ENCODE measurements at places on chromosomes 3 and 15.

GRCh38 chr3:58728723-58729122 is 62.1 kb upstream of the FAM3D start:
- DNase-seq, result no peak

GRCh38 chr3:156787926-156788663 is 38.1 kb upstream of the LEKR1 start:
- DNase-seq, result no peak

- DNase-seq, result no peak
Observed at GRCh38 chr15:75530169-75530568, 48.9 kb downstream of the PTPN9 start.

DNA sequence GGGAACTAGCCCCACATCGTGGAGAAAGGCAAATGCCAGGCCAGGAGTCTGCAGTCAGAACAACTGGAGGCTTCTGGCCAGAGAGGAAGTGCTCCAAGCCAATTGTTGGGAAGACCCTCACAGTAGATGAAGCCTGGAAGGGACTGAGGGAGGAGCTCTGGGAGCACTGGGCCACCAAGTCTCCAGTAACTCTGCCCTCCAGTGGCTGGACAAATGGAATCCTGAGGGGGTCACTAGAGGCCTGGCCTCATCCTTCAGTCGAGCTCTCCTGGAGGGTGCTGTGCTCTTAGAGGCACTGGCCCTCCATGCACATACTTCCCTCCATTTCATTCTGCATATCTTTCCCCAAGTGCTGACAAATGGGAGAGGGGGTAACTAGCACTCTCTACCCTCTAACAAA is 103.0 kb downstream of the MYLK start:
- DNase-seq, result no peak

DNA sequence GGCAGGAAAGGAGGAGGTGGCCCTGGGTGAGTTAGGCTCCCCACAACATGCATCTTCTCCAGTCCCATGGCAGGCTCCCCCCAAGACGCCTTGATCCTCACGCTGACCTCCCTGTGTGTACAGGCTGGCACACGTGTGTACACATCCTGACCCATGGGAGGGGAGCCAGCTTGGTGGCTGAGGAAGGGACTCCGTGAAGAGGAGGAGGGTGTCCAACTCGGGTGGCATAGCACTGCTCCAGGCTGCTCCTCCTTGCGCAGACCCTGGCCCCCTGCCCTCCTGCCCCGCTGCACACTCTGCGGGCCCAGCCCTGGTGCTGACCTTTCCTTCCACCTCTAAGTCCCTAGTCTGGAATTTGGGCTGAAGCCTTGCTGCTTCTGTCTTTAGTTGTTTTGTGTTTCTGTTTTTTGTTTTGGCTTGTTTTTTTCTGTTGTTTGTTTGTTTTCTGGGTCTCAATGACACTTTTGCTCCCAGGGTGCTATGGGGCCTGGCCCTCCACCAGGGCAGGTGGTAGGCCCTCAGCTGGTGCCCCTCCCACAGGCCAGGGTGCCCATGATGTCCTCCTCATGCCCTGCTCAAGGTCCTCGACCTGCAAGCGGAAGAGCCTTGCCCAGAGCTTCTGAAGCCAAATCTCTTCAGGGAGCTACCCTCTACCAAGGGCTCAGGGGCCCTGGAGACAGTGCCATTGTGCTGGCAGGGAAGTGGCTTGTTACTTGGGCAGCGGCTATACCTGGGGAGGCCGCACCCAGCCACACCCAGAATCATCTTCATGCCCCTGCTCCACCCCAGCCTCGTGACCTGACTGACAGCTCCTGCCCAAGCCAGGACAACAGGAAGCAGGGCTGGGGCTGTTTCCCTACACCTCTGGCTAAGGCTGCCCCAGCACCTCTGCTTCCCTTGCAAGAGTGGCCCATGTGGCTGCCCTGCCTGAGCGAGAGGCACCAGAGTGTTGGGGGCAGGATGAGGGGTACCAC is 5.1 kb downstream of the EPHB3 start:
- DNase-seq, result no peak

GRCh38 chr3:148727231-148727630 is 29.5 kb downstream of the AGTR1 start:
- no peak for DNase-seq

GRCh38 chr3:66463730-66464511 is 36.9 kb downstream of the LRIG1 start:
- DNase-seq, result no peak

GRCh38 chr3:160395297-160395696 is 3.7 kb downstream of the IFT80 start:
- no peak for DNase-seq

GRCh38 chr3:194561306-194561974 is 71.8 kb downstream of the TMEM44 start:
- DNase-seq, result no peak

DNA sequence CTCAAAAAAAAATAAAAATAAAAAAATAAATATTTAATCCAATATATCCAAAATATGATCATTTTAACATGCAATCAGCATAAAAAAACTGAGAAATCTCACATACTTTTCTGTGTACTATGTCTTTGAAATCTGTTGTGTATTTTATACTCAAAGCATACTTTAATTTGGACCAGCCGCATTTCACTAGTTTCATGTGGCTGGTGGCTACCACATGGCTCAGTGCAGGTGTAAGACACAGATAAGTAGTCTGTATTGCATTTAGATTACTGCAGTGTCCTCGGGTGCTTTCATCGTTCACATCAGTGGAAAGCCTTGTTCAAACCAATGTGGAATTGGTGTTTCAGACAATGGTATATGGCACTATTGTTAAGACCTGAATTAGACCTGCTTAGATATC is 11.0 kb downstream of the CRTC3 start:
- no peak for DNase-seq

GRCh38 chr15:53470743-53471142 is 288.7 kb downstream of the WDR72 start:
- no peak for DNase-seq

GRCh38 chr15:76181705-76182107 is 121.9 kb downstream of the TMEM266 start:
- DNase-seq, result no peak

- no peak for DNase-seq
Observed at GRCh38 chr3:108552267-108553159, 36.7 kb downstream of the CIP2A start.

GRCh38 chr3:124831628-124832199 is 55.5 kb downstream of the ITGB5 start:
- DNase-seq, result no peak

- no peak for DNase-seq
Observed at GRCh38 chr15:56977232-56977631, 58.8 kb downstream of the TCF12 start.

DNA sequence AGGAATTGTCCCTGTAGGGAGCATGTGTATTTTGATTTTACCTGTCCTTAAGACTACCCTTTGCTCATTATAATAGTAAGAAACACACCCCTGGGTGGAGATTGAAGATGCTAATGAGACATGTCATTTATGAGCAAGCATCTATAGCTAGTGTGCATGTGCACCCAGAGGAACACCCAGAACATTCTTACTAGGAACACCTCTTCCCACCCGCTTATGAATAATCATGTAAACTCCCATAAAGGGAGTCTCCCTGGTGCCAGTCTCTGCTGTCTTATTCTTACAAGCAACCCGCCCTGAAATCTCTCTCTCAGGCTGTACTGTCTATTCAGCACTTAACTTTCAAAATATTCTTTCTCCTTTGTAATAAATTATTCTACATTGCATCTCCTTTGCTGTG is 1227.3 kb downstream of the ROBO1 start:
- DNase-seq, result no peak

GRCh38 chr15:71319935-71320334 is 204.7 kb downstream of the THSD4 start:
- no peak for DNase-seq

DNA sequence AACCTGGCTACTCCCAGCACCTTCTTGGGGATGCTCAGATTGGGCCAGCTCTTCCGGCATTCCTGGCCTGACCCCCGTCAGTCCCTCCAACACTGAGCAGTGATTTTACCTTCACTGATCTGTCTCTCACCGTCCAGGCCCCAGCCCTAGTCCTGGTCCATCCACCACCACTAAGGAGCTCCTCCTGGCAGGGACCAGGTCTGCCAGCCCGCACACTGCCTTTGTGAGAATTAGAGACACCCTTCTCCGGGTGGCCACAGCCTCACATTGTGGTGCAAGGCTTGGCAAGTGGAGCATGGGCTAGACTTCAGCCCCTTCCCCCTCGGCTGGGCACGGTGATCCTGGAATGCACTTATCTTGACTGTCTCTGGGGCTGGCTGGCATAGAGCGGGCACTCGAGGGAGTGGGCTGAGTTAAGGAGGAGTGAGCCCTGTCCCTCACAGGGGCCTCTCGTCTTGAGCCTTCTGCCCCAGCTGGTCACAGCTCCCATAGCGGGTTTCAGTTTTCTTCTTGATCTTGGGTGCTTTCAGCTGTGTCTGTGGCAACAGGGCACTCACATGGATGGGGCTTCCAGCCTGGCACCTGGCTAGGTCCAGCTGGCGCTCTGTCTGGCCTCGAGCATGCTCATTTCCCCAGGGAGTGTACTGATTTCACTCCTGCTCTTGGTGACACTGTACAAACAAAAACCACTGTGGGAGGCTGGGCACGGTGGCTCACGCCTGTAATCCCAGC is 53.9 kb downstream of the LINGO1 start:
- DNase-seq, result no peak

- no peak for DNase-seq
Observed at GRCh38 chr3:129313665-129314385, 35.2 kb downstream of the HMCES start.

DNA sequence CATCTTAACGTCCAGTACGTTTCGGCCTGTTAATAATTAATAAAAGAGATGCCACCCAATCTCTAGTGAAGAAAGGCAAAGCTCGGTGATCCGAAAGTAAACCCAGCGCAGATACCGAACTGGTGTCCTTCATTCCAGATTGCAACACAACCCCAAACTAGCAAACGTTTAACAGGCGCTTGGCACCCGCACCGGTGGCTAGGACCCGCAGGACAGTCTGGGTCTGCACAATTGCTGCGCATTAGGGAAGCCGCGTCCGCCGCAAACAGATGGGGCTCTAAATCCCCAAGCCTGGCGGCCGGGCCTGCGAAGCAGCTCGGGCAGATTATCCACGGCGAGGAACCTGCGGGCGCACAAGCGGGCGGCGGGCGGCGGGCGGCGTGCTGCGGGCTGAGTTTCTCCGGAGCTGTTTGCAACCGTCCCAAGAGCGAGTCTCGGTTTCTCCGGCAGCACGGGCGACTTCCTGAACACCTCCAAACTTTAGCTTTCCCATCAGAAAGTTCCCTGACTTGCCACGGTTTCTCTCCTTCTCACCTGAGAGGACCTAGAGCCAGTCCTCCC is 112.1 kb upstream of the ICE2 start:
- no peak for DNase-seq

- no peak for DNase-seq
Observed at GRCh38 chr3:177050501-177051237, 146.6 kb downstream of the TBL1XR1 start.

DNA sequence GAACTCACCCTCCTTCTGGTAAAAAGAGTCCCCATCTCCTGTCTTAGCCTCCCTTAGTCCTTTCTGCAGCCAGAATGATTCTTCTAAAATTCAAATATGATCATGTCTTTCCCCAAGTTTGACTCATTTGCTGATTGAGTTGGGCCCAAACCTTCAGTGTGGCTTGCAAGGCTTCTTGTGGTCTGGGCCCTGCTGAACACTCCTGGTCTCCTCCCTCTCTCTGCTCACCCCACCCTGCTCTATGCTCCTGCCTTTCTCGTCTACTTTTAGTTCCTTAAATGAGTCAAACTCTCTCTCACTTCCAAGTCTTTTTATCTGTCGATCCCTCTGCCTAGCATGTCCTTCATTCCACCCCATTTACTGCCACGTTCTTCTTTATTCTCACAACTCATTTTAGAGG is 72.6 kb downstream of the CCR1 start:
- no peak for DNase-seq

GRCh38 chr3:160470181-160470580 is 20.6 kb upstream of the TRIM59 start:
- DNase-seq, result no peak

DNA sequence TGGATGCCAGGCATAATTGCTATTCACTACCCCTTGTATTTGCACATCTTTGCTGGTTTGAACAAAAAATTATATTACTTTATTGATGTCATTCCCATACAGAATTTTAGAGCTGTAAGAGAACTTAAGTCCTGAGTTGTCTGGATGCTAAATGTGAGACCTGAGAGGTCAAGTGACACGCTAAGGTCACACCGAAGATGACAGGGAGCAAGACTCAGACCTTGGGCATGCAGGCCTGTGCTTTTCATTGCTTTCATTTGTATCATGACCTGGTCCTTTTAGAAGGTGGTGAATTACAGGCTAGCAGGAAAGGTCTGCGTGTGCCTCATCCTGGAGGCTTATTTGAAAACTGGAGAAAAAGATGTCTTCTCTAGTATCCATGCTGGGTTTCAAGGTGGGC is 312.0 kb upstream of the RASGRP1 start:
- no peak for DNase-seq

GRCh38 chr15:39625856-39626255 is 45.0 kb downstream of the THBS1 start:
- no peak for DNase-seq

DNA sequence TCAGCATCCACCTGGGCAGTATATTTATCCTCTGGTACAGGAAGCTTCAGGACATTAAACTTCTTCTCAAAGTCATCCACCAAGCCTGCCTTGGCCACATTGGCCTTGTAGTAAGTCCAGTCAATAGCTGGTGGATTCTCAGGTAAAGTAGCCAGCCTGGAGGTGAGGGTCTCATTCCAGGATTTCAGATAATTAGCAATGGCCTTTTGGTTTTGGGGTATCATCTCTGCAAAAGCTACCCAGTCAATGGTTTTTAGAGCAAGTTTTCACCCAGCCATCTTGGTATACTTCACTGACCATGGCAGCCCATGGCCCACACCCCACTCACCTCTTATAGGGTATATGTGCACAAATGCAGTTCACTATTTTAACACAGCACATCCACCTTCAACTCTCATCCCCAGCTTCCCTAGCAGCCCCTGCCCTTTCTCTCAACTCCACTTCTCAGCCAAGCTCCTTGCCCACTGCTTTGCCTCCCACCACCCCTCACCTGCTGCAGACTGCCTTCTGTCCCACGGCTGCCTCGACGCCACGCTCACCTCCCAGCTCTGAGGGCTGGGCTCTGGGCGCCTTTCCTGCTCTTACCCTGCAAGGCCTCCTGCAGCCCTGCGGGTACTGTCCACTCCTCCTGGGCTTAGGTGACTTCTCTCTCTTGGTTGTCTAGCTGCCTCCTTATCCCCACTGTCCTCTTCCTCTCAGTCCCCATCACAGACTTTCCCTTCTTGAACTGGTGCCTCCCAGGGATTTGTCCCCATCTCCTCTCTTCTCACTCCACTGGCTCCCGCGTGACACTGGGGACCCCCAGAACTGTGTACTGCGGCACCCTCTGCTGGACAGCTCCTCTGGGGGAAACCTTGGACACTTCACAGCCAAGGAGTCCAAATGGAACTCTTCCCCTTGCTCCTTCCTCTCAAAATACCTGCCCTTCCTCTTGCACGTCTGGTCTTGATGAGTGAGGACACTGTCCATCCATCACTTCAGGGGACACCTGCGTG is 1.7 kb upstream of the TGM5 start:
- no peak for DNase-seq

GRCh38 chr3:69770219-69770618 is 31.0 kb downstream of the MITF start:
- no peak for DNase-seq

- DNase-seq, result no peak
Observed at GRCh38 chr15:88651971-88652370, 13.2 kb downstream of the ISG20 start.
